HCEC 1CT (cell line): ENCODE measurements at places on chromosomes 6 and 20.
A peak's percentile ranks its signal among the peaks of the same experiment; 100 is the strongest.

- no peak for DNase-seq
Measured at GRCh38 chr20:12699374-12700228, 309.2 kb upstream of the SPTLC3 start.

DNA sequence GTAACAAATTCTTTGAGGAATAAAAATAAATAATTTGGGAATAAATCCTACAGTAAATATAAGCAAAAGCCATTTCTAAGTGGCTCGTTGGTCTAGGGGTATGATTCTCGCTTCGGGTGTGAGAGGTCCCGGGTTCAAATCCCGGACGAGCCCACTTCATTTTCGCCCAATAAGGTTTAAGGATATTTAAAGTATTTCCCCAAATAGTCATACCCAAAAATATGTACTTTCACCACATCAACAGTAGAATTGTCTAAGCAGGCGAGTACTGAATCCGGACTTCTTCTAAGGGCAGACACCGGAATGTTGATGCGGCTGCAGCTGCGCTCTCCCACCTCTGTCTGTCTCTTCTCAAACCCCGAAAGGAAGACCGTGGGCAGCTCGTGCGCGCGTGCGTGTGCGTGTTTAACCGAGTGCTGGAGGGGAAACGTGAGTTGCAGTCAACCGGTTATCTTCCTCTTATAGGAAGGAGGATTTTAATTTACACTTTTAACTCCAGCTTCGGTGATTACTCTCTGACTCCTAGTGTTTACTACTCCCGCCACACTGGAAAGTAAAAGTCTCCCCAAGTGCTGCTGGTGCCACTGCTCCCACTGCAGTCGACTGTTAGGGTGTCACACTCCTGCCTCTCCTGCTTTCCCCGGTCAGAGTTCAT, 155.7 kb upstream of the PRSS16 start:
- peak; percentile 95 for DNase-seq

- DNase-seq: no peak
Measured at GRCh38 chr6:37783856-37784584, 35.5 kb upstream of the ZFAND3 start.

DNA sequence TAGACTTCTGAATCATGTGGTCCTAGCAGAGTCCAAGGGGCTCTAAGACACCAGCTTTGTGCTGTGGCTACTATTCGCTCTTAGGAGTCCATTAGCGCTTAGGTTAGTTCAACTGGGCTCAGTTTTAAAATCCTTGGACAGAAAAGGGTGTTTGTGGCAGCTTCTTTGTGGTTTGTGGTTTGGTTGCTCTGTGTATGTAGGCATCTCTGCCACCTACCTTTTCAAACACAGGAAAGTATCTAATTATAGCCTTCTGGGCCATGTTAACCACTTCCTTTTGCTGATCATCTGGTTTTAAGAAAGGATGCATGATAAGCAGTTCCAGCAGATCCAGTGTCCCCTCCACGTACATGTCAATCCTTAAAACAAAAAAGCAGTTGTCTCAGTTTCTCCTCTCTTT, 10.8 kb downstream of the GSTA4 start:
- DNase-seq: no peak

GRCh38 chr20:21179757-21180156, 53.9 kb downstream of the KIZ start:
- peak; percentile 55 for DNase-seq

DNA sequence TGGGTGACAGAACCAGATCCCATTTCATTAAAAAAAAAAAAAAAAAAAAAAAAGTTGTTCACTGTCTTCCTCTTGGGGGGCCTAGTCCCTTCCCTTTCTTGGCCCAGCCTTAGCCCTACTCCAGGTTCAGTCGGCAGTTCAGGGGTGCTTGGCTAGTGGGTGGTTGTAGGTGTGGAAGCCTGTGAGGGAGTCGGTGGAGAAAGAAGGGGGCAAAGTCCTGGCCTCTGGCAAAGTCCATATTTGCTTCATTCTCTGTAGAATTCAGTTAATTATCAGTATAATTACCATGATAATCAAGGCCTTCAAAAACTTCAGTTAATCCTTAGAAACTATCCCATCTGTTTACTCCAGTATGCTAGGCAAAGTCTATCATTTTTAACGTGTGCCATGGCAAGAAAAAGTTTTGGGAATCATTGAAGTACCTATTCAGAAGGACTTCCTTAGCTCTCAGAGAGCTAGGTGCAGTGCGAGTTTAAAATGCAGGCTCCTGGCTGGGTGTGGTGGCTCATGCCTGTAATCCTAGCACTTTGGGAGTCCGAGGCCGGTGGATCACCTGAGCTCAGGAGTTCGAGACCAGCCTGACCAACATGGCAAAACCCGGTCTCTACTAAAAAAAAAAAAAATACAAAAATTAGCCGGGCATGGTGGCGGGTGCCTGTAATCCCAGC, 205.7 kb upstream of the ARG1 start:
- no peak for DNase-seq

DNA sequence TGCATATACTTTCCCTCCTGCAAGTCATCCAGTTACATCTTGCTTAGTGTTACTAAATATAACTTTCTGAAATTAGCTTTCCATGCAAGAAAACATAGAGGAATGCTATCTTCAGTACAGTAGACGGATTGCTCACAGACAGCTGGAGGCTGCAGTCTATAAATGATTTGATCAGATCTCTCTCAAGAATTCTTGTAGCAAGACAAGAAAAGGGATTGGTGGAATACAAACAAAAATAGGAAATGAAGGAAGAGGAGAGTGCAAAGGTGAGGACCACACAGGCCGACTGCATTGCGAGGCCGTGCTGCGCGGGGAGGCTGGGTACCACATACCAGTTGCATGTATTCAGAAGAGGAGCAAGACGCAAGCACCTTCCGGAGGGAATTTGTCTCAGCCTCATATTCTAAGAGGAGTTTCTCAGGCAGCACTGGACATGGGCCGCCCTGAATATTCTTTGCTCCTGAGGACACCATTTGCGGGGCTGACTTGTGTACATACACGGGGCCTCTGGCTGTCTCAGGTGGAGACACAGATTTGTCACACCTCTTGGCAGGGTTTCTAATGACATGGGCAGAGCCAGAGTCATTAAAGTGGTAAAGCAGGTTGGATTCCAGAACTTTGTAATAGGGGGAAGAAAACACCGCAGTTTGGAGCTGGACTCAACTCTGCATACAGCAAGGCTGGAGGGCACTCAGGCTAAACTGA, 22.7 kb upstream of the KIF25 start:
- no peak for DNase-seq

DNA sequence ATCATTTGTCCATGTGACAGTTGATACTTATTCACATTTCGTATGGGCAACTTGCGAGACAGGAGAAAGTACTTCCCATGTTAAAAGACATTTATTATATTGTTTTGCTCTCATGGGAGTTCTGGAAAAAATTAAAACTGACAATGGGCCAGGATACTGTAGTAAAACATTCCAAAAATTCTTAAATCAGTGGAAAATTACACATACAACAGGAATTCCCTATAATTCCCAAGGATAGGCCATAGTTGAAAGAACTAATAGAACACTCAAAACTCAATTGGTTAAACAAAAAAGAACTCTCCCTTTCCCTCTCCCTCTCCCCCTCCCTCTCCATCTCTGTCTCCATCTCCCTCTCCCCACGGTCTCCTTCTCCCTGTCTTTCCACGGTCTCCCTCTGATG, 19.4 kb upstream of the EIF2S2 start:
- no peak for DNase-seq

GRCh38 chr6:334536-335510, 42.5 kb downstream of the DUSP22 start:
- no peak for DNase-seq

GRCh38 chr6:15423286-15423993, 177.6 kb downstream of the JARID2 start:
- DNase-seq: no peak

DNA sequence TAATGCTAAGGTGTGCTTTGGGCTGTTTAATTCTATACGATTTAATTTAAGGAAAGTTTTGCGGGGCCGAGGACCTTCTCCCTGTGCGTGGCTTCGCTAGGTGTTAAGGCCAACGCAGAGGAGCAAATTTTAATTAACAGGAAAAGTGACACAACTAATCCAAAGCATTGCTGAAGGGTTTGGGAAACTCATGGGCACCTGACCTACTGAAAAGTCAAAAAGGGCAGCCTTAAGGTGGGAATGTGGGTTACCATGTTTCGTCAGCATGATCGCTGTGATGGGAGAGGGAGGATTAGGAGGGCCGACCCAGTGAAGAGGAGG, 415 bp upstream of the CUL9 start:
- DNase-seq: peak; percentile 20

DNA sequence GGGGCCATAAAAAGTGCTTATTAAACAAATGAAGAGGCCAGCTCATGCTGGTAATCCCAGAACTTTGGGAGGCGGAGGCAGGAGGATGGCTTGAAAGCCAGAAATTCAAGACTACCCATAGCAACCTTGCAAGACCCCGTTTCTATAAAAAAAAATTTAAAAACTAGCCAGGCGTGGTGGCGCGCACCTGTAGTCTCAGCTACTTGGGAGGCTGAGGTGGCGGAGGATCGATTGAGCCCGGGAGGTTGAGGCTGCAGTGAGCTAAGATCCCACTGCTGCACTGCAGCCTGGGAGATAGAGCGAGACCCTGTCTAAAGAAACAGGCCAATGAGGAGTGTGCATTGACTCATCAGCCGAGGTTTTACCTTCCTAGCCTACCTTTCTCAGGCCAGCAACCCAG, 15.2 kb downstream of the NPEPL1 start:
- no peak for DNase-seq

DNA sequence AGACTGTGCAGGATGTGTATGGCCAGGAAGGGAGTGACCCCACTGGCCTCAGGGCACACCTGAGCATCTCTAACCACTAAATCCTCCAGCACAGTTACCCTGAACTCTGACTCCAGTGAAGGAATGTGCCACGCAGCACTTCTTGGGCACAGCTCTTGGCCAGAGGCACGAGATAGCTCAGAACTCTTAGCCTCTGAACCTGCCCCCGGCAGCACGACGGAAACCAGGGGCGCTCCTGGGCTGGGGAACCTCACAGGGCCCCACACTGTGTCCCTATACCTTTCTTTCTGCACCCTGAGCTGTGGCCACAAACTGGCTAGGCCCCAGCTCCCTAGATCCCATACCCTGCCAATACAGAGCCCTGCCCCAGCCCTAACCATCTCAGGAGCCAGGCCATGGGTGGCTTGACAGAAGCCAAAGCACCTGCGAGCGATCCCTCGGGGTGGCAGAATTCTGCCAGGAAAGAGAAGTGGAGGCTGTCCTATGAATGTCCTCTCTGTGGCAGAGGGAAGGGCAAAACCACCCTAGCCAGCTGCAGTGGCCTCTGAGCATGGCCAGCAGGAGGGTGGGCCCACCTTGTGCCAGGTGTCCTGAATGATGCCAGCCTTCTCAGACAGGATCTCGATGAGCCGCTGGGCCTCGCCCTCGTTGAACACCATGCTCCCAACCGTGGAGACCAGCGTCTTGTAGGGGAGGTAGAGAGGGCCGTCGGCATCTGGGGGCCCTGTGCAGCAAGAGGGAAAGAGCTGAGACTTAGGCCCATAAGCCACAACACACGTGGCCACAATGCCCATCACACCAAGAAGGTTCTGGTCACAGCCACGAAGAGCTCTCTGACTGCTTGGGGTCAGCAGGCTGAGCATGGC, 39.4 kb downstream of the RRBP1 start:
- no peak for DNase-seq

- DNase-seq: peak; percentile 23
Measured at GRCh38 chr6:20211037-20211940, 980 bp downstream of the MBOAT1 start.

DNA sequence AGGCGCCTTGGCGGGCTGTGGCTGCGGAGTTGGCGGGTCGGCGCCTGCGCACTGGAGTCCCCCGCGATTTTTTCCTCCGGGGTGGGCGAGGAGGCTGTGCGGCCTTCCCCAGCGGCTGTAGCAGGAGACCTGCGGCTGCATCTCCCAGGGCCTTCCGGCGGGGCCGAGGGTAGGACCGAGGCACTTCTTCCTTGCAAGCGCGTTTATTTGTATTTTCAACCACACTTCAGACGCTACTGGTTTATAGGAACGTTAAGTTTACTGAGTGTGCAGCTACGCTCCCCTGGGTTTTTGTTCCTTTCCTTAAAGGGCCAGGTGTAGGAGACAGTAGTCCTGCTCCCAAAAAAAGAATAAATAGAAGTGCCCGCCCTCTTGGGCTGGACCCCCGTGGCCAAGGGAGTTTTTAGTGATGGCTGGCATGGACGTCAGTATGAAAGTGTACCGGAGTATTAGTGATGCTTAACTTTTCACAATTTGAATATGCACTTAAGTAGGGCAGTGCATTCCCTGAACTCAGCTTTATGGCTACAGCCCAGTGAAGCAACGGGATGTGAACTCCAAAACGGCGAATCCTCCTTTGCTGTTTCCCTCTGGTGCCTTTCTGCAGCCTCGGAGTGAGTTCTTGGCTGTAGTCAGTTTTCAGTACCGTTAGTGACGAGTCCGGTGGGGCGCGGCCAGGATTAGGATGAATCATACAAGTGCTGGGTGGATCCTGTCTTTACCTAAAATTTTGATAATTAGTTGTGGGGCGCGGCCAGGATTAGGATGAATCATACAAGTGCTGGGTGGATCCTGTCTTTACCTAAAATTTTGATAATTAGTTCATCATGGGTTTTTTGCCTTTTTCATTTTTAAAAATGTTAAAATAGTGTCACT, 1.0 kb upstream of the FBXO5 start:
- DNase-seq: peak; percentile 77

GRCh38 chr6:135617222-135617621, 119.7 kb upstream of the AHI1 start:
- DNase-seq: no peak

DNA sequence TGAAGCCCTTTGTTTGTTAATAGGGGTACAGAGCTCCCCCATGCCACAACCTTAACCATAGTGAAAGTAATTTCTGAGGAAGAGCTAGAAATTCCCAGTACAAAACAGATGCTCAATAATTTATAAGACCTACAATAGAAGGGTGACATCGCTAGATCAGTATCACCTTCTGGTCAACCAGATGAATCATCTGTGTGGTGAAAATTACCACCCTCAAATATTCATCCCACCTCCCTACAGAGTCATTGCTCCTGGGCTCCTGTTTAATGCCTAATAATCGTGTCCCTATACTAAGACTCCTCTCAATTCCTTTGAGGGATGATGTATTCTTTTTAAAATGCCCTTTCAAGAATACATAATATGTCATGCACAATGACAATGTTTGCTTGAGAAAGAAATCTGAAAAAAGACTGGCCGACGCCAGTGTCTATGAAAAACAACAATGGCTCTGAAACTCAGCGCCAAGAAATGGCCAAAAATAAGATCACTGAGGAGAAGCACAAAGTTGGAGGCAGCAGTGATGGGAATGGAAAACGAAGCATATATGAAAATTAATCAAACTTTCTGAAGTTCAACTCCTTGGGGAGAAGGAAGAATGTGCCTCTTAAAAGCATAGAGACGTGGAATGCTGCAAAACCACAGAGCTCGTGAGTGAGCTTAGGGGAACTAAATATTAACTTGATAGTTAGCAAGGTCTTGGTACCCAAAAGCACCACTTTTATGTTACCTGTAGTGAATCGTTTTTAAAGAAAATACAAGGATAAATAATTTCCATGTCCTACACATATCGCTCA, 11.0 kb upstream of the ADGRF5 start:
- no peak for DNase-seq

DNA sequence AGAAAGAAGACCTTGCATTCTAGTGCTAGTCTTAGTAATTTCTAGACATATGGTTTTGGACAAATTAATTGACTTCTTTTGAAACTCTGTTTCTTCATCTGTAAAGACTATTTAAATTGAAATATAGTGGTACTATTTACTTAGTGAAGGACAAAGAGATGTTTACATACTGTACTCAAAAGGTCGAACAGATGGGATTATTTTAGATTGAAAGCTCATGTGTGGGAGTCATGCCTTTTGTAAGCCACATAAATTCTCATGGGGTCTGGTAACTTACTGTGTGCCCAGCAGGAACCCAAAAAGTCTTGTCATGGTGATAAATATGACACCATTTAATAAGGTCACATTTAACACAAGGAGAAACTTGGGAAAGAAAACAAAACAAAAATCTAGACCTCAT, 368.2 kb upstream of the CITED2 start:
- peak; percentile 1 for DNase-seq
